Left ventricle myocardium superior (tissue), 1 donor: ENCODE measurements at places on chromosomes 4 and X. TPM values are rescaled to one million over a fixed set of nuclear protein-coding genes. Genes with fewer than 3 reads are reported as not detected.

- peak; percentile 43 for DNase-seq
Observed at GRCh38 chrX:2261831-2262667, 238.7 kb downstream of the DHRSX start.

DNA sequence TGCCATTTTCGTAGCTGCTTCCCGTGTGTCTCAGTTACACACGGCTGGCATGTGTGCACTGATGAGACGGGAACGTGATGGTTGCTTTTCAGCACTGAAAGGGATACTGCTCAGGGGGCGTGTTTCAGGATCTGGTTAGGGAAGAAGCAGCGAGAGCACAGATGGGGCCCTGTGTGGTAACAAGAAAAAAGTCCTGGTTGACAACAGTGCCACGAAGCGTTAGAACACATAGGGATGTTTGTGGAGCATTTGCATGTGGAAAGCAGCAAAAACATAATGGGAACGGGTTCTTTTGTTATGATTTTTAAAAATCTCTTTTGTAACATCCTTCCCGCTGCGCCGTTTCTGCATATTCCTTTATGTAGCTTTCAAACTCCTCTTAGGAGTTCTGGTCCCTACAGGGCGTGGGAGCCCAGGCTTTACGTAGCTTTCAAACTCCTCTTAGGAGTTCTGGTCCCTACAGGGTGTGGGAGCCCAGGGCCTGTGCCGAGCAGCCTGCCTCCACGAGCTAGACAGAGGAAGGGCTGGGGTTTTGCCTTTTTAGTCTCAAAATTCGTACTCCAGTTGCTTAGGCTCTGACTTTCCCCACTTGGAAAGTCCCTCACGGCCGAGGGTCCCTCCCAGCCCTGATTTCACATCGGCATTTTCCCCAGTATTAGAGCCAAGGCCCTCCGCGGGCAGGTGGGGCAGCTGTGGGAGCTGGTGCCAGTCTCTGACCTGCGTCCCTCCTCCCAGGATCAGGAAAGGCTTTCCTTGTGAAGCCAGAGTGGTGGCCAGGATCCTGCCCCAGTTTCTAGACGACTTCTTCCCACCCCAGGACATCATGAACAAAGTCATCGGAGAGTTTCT lies 11.0 kb upstream of the MSANTD1 start:
- DNase-seq: no peak

DNA sequence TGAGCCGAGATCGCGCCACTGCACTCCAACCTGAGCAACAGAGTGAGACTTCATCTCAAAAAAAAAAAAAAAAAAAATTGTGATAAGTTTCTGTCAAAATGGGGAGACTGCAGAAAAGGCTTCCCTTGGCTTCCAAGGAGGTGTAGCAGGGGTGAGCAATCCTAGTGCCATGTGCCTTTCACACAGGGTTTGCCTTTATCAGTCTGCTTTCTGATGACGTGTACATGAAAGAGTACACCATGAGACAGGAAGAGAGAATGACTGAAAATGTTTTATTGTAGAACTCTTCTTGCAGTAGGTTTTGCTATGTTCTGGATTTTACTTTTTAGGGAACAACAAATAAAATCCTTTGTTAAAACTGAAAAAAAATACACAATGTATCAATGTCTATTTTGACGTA lies 23.4 kb upstream of the ZFP42 start:
- no peak for DNase-seq

DNA sequence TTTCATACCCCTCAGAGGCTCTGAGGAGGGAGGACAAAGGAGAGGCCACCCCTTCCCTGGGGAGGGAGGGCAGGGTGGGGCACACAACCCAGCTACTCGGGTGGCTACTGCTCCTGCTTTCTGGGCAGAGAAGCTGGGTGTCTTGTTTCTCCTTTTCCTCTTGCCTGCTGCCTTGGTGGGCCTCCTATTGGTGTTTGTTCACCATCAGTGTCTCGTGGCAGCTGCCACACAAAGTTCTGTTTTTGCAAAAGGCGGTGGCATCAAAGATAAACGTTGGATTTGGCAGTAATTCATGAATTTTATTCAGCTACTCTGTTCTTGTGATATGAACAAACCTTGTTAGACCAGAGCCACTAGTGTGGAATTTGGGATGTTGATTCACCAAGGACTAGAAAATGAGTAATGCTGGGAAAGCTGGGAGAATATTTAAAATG lies 153.0 kb upstream of the SCML1 start:
- no peak for DNase-seq

- no peak for DNase-seq
Observed at GRCh38 chr4:55549888-55550287, 3.2 kb upstream of the CLOCK start.

DNA sequence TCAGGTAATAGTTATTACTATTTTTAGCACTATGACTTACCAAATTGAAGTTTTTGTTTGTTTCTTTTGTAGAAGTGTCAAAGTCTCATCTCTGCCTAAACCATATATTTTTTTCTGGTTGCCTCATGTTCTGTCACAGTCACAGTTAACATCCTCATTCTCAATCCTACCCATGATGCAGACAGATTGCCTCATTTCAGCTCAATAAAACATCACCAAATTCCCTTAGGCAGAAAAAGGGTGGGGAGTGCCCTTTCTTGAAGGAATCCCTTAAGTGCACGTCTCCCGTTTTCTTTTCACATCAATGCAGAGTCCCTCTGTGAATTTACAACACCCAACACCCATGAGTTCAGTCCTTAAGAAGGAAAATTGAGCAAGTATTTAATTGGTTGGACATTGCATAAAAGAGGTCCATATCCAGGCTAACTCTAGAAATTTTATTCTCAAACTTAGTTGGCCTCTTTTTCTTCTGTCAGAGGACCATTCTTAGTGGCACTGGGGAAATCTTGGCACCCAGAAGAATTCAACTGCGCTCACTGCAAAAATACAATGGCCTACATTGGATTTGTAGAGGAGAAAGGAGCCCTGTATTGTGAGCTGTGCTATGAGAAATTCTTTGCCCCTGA lies 103.7 kb upstream of the BMPR1B start:
- DNase-seq: no peak

Gene UGT2B10
- not detected for total RNA-seq

DNA sequence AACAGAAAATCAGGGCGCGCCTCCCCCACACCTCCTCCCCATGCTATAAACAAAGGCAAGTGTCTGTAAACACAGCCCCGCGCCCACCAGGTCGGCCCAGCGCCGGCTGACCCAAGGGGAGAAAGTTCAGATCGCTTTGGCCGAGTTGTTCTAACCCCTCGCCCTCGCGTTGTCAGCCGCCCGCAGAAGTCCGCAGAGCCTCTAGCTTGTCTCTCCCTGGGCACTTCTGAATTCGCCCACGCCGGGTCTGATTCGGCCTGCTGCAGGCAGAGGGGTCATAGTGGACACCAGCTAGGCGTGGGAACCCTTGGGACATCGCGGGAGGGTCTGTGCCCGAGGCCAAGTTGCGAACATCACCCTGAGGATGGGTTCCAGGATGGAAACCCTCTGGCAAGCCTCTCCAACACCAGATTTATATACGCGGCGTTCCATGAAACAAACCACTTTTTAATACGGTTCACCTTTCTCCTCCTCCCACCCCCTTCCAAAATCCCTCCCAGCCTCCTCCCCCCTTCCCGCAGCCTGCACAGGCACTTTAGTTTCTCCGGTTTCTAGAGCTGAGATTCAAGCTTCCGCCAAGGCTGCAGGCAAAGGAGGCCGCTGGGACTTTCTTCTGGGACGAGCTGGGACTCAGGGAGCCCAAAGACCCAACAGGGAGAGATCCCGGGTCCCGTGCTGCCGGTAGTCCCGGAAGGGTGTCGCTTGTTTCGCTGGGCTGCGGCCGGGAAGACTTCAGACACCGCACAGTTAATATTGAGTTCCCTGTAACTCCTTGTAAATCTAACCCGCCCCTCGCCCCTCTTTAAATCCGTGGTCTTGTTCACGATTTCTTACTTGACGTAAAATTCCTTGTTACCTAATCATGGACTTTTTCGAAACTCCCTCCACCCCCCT lies 4.7 kb downstream of the HAND2 start:
- DNase-seq: peak; percentile 60

DNA sequence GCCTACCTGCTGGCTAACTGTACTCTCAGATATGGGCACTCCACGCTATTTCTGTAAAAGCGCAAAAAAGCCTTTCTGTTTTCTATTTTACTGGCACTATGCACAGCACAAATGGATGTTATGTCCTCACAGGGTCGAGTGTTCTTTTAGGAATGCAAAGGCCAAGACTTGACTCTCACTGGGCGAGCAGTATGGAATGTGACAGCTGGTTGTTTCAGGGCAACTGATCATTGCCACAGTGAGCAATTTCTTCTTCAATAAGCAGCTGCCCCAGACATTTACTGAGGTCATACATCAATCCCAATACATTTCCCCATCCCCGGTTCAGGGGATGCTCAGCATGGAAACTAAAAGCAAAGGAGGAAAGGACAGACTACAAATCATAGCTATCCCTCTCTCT lies 58.2 kb downstream of the PDE5A start:
- DNase-seq: no peak

GRCh38 chrX:267771-268261 lies 13.4 kb upstream of the PLCXD1 start:
- peak; percentile 30 for DNase-seq

Gene CXCL1
- 3.0 TPM for total RNA-seq

DNA sequence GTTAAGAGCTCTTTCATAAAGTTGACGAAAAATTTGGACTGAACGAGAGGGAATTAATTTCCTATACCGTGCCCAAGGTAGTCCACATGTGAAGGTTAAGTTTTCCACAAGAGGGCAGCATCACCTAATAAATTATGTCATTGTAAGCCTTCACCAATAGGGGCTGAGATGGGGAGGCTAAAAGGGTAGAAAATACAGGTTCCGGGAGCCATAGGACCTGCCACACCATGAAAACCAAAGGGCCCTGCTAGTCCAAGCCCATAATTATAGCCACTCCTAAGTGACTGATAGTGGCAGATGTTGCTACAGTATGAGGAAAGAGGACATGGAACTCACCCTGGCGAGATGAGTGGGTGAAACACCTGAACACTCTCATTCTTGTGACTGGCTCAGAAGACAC lies 122.2 kb downstream of the SHROOM4 start:
- DNase-seq: no peak

- DNase-seq: peak; percentile 26
Observed at GRCh38 chr4:1604706-1605205, 79.4 kb downstream of the FAM53A start.

- DNase-seq: peak; percentile 58
Observed at GRCh38 chr4:40933272-40934053, 183.7 kb downstream of the NSUN7 start.

GRCh38 chrX:121479406-121479805 lies 432.0 kb downstream of the GLUD2 start:
- DNase-seq: no peak

DNA sequence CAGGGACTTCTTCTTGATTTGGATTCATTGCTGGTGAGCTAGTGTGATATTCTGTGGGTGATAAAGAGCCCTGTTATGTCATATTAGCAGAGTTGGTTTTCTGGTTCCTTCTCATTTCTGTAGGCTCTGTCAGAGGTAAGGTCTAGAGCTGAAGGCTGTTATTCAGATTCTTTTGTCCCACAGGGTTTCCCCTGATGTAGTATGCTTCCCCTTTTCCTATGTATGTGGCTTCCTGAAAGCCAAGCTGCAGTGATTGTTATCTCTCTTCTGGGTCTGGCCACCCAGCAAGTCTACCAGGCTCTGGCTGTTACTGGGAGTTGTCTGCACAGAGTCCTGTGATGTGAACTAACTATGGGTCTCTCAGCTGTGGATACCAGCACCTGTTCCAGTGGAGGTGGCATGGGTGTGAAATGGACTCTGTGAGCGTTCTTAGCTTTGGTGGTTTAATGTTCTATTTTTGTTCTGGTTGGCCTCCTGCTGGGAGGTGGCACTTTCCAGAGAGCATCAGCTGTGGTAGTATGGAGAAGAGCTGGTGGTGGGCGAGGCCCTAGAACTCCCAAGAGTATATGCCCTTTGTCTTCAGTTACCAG lies 373.7 kb downstream of the AR start:
- DNase-seq: no peak

- DNase-seq: no peak
Observed at GRCh38 chr4:14302021-14302420, 674.5 kb upstream of the BOD1L1 start.

GRCh38 chr4:75698162-75698962 lies 25.2 kb upstream of the G3BP2 start:
- no peak for DNase-seq

Gene C4orf54
- 0.77 TPM for total RNA-seq

DNA sequence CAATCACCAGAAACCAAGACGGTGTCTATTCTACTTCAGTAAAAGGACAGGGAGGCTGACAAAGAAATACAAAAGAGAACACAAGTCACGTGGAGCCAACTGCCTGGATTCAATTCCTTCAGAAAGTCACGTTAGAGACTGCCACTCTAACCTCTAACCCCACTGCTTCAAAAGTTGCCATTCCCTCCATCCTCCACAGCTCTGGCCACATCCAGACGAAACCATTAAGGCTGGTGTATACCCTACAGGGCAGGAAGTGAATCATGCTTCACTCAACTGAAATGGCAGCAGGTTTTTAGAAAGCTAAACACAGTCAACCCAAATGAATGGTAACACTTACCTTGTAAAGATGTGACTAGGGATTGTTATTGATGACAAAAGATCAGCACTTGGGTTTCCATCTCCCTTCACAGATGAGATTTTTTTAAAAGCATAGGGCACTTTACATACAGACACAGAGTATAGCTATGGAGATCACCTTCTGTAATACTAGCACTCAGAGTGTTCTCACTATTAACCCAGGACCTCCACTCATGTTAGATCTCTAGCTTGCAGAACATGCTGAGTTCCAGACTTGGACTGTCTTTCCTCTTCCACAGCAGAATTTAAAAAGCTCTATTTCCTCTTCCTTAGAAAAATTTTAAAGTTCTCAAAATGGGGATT lies 37.4 kb downstream of the MAML3 start:
- DNase-seq: no peak

DNA sequence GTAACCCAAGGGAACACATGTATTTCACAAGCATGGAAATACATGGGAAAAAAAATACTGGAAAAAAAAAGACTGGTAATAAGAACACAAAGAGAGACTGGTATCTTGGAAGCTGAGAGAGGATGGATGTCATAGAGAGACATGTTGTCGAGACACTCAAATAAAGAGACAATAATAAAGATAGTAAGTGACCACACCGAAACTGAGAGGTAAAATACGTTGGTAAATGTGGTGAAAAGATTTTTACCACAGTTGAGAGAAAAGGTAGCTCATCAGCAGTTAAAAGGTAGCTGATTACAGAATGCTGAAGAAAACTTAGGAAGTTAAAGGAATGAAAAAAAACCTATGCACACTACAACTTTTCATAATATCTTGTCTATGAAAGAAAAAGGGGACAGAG lies 81.1 kb downstream of the ARAP2 start:
- no peak for DNase-seq

Gene OTC
- not detected for total RNA-seq

Gene MGARP
- 0.62 TPM for total RNA-seq

DNA sequence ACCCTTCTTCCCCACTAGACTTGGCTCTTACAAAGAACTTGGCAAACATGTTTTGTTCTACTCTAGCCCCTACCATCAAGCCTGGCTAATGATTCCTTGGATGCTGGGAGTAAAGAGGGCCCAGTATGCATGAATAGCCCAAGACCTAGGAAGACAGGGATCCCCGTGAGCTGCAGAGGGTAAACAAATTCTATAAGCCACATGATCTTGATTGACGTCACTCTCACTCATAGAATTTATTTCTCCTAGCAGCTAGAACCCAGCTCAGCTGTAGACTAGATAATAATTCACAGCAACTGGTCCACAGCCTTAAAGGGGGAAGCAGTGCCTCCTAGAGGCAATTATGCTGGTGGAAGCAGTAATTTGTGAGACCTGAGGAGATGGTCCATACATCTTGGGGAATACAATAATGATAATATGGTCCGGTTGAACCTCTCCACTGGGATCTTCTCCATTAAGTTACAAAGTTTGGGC lies 16.1 kb upstream of the USO1 start:
- no peak for DNase-seq

Gene MSX1
- 4.1 TPM for total RNA-seq

GRCh38 chrX:16488959-16489358 lies 161.0 kb upstream of the S100G start:
- no peak for DNase-seq
